ENCODE measurements at places on chromosomes 13 and 19. TPM values are rescaled to one million over a fixed set of nuclear protein-coding genes. Genes with fewer than 3 reads are reported as not detected.

DNA sequence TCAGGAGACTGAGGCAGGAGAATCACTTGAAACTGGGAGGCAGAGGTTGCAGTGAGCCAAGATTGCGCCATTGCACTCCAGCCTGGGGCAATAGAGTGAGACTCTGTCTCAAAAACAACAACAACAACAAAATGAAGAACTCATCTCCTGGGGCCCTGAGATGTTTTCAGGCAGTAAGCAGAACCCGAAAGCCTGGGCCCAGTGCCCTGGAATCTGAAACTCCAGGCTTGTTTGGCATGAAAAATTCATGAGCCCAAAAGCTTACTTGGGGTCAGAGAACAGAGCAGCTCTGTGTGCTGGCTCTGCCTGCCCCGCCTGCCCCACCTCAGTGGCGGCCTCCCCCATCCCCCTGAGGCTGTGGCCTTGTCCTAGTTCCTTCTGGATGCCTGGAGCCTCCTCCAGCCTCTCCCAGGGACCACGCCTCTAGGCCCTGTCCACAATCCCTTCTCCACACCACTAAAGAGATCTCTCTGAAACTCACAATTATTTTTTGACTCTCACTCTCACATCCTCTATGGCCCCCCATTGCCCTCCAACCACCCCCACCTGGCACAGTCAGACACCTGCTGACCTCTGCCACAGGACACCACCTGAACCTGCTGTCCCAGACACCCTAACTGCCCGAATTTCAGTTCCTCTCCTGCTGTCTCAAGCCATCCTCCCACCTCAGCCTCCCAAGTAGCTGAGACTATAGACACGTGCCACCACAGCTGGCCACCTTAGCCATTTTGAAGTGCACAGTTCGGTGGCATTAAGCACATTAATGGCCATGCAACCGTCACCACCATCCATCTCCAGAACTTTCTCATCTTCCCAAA is 6.9 kb upstream of the AP1M2 start:
- no peak for DNase-seq

SELENOV gene
- total RNA-seq = 0.17 TPM

ASPDH gene
- total RNA-seq = not detected

KIR2DL4 gene
- not detected for total RNA-seq

DNA sequence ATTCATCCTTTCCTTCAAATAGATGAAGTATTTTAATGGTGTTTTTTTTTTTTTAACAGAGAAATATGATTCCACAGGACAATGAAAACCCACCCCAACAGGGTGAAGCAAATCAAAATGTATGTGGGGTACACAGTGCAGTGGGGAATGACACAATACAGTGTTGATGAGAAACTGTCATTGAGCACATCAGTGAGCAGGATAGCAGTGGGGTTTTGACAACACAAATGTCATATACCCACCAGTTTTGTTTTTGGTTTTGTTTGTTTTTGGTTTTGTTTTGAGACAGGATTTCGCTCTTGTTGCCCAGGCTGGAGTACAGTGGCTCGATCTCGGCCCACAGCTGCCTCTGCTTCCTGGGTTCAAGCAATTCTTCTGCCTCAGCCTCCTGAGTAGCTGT is 29.2 kb downstream of the ZNF844 start:
- no peak for DNase-seq

LAIR1 gene
- not detected for total RNA-seq

DNA sequence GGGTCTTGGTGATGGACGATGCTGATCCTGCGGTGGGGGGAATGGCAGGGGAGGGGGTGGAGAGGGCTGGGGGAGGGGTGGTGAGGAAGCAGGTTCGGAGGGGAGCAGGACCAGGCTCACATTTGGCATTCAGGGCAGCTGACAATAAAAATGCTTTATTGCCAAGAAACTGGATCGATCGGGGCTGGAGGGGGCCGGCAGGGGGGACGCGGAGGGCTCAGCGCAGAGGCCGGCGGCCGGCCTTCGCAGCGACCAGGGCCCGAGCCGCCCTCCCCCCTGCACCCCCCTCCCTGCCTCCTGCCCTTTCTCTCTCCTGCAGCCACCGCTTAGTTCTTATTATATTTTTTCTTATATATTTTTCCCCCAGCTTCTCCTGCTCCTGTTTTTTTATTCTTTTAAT is 18.1 kb upstream of the POU2F2 start:
- DNase-seq = no peak

PSG4 gene
- not detected for total RNA-seq

SHD gene
- not detected for total RNA-seq

SOX1 gene
- total RNA-seq = not detected

DNA sequence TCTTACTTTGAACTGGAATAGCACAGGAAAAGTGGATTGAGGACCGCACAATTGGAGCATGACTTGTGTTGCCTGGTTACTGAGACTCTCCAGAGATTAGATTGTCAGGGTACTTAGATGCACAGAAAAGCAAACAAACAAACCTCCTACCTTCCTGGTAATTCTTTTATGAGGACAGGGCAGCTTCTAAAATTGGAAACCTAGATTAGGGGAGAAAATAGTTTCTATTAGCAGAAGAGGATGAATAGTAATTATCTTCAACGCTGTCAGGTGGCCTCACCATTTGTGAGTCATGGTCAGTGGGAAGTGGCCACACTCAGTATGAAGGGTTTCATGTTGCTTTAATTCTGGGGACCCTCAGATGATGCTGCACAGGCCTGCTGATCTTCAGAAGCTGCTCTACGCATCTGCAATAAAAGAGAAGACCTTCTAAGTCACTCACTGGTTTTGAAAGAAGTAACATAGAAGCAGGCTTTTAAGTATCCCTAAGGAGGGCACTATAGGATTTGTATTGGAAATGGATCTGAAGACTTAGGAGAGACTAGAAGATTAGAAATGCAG is 106.8 kb downstream of the LACC1 start:
- DNase-seq = no peak

GRCh38 chr19:38850436-38850975 is 720 bp upstream of the HNRNPL start:
- peak; percentile 100 for DNase-seq

GRCh38 chr19:39372941-39373340 is 18.0 kb downstream of the PAF1 start:
- DNase-seq = no peak

SERTAD1 gene
- 14.2 TPM for total RNA-seq

C19orf33 gene
- 305 TPM for total RNA-seq

DPP9 gene
- total RNA-seq = 85.3 TPM

ZNF549 gene
- total RNA-seq = 1.7 TPM

- DNase-seq = no peak
These were observed 215.1 kb upstream of the MIR17HG start for GRCh38 chr13:91132381-91132780.

DNA sequence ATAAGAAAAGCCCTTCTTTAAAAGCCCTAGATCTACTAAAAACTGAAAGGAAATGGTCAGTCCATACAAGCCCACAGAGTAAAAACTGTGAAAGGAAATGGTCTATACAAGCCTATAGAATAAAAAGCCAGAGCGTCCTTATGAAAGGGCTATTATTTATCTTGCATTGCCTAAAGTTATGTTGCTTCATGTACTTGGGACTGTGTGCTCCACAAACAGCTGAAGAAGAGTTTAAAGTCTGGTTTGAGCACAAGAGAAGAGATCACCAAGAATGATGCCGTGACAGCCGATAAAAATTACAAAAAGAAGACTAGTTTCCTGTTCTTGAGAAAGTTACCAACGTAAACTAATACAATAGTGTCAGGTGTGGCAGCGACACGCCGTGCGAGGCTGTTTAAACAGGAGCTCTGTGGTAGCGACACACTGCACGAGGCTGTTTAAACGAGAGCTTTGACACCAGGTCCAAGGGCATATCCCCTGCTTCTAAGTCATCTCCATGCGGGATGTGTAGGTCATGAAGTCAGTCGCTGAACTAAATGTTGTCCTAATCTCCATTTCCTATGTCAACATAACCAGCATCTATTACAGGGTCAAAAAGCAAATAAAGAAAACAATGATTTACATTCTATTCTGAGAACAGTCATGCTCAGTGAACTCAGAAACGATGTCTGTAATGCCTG is 24.9 kb downstream of the PCID2 start:
- DNase-seq = no peak

DNA sequence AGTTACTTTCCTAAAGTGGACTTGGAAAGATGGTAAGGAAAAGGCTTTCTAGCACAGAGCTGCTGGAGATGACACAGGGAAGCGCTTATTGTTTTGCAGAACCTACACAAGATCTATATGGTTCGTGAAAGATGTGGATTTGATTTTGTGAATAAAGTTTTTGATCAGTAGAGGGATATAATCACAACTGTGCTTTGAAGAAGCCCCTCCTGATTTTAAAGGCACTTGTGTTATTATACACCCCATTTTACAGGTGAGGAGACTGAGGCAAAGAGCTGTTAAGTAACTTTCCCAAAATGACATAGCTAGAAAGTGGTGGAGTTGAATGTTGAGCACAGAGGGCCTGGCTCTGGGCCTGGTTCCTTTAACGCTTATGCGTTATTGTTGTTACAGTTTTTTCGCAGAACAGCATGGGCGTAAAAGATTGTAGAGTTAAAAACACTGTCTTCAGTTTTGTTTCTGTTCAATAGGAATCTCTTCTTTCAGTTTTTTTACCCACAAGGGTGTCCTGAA is 1.4 kb downstream of the TDRD3 start:
- no peak for DNase-seq

- no peak for DNase-seq
These were observed 806 bp downstream of the ZNF90 start for GRCh38 chr19:20078581-20079031.

GRCh38 chr19:35908973-35909683 is 1.0 kb upstream of the TYROBP start:
- DNase-seq = no peak

OLFM2 gene
- 0.72 TPM for total RNA-seq

ZSCAN4 gene
- total RNA-seq = not detected

GRCh38 chr13:20077086-20077485 is 83.8 kb downstream of the GJA3 start:
- no peak for DNase-seq

ZNF675 gene
- total RNA-seq = 7.9 TPM

BEST2 gene
- total RNA-seq = not detected

KLK3 gene
- not detected for total RNA-seq

RANBP3 gene
- 81.9 TPM for total RNA-seq

ELSPBP1 gene
- not detected for total RNA-seq

DNA sequence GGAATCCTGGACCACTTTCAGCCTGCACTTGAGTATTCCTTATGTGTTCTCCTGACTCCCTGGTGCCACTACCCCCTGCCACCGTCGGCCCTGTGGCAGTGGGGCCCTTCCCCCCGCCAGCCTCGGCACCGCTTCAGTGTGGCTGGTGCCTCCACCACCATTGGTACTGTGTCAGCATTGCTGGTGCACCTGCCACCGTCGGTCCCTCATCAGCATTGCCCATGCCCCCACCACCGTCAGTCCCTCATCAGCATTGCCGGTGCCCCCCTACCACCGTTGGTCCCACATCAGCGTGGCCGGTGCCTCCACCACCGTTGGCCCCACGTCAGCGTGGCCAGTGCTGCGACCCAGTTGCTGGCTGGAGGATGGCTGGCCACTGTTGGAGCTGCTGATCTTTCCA is 228.5 kb downstream of the TM9SF2 start:
- no peak for DNase-seq

HRC gene
- total RNA-seq = not detected

KIRREL2 gene
- total RNA-seq = not detected

MAG gene
- not detected for total RNA-seq

DNA sequence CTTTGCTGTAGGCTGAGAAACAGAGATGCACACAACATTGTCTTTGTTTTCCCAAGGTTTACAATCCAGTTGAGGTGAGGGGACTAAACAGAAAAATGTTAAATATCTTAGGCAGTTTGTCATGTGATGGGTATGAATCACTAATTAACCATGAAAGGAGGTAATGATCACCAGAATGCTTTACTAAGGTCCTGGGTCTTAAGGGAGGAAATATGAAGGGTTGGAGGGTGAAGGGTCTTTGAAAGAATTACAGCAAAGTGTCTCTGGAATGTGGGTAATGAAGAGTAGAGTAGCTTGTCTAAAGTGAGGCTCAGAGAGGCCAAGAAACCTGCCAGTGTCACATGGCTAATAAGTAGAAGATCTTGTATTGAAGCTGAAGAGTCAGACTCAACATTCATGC is 19.0 kb downstream of the BIVM start:
- DNase-seq = peak; percentile 99

- DNase-seq = no peak
These were observed 7.5 kb downstream of the ZNF440 start for GRCh38 chr19:11821474-11822109.

DNA sequence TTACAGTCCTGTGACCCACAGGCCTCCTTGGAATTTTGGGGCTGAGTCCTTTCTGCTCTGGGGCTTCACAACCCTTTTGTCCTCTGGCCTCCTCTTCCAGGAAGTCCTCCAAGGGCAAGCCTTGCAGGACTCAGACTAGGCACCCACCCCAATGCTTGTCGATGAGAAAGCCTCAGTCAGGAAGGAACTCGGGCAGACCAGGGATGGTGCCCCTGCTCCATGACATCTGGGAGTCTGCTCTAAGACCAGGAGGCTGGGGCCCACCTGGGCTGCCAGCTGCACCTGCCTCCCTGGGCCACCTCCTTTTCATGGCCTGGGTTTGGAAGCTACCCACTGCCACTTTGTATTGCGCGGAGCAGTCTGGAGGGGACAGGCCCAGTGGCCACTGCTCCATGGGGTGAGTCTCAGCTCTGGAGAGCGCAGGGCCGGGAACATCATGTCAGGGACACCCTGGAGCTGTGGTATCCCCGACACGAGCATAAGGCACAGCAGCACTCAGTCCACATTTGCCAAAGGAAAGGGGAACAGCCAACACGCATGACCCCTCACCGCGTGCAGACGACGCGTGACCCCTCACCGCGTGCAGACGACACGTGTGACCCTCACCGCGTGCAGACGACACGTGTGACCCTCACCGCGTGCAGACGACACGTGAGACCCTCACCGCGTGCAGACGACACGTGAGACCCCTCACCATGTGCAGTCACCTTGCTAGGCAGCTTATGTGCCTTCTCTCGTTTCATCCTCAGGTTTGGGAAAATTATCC is 10.8 kb downstream of the C2CD4C start:
- DNase-seq = no peak

DNA sequence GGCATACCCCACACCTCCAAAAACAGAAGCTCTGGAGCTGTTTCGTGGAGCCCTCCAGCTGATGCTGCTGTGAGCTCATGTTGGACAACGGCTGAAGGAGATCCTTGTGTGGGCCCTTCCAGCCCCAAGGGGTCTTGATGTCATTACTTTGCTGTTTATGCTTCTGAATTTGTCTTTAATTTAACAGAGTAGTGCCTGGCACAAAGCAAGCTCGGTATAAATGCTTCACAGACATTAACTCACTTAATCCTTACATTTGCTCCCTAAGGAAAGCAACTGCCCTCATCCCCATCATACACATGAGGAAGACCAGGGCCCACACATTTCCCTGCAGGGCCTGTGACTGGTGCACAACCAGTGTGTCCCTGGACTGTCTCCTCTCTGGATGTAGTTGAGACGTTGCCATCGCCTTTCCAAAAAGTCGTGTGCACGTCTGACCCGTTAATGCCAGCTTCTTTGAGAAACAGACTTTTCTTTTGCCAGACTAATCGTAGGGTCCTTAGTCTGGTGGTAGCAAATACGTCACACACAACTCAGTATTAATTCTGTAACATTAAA is 7.6 kb downstream of the COL4A1 start:
- DNase-seq = no peak

DLL3 gene
- total RNA-seq = 4.1 TPM

- DNase-seq = no peak
These were observed 8.8 kb downstream of the PPP1R13L start for GRCh38 chr19:45395821-45396617.
